ENCODE measurements at places on chromosomes 12 and 14. TPM values are rescaled to one million over a fixed set of nuclear protein-coding genes. Genes with fewer than 3 reads are reported as not detected.

GRCh38 chr12:11855983-11856374 lies 206.5 kb downstream of the ETV6 start:
- no peak for DNase-seq

The DLGAP5 gene
- not detected for total RNA-seq

The ERH gene
- total RNA-seq = 113 TPM

- no peak for DNase-seq
These were observed 425.5 kb downstream of the C12orf50 start for GRCh38 chr12:87603727-87604126.

DNA sequence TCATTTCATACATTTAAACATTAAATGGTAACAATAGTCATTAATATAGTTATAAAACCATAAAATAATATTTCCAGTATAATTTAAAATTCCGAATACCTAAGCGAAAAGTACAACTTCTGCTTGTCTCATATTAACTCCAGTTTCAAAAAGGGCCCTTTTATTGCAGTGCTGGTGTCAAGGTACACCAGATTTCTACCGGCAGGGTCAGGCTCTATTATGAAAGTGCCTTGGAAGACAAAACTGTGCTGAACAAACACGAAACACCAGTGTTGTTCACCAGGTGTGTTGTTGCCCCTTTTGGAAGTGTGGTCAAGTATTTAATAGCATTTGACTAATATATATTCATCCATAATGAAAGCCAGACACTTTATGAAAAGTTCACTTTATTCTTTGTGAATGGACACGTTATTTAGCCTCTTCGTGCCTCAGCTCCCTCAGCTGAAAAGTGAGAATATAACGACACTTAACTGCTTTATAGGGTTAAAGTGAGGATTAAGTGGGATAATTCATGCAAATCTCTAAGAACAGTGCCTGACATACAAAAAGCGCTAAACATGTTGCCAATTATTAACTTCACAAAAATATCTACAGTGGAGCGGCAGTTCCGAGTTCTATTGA lies 20.3 kb upstream of the GNS start:
- no peak for DNase-seq

- DNase-seq = no peak
These were observed 25.3 kb downstream of the RHOJ start for GRCh38 chr14:63229330-63230059.

DNA sequence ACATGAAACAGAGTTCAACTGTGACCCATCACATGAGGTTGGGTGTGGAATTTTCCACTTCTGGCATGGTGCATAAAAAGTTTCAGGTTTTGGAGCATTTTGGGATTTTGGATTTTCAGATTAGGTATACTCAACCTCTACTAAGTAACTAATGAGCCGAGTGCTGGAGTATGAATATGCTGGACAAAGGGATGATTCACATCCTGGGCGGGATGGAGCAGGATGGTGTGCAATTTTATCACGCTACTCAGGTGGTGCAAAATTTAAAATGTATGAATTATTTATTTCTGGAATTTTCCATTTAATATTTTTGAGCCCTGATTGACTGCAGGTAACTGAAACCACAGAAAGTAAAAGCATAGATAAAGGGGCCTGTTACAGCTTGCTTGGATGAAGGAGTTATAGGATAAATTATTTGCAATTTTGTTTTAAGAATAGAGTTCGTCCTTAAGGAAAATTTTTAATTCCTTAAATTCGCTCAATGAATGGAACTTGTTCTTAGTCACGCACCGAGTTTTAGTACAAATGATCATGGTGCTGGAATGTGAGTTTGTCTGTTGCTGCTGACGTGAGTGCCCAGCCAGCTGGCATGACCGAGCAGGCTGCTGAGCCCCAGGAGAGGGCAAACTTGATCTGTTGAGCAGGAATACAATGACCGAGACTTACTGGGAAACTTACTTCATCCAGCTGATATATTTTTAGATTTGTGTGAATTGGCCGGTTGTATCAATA lies 176.3 kb downstream of the ESR2 start:
- DNase-seq = no peak

The RFX4 gene
- not detected for total RNA-seq

The ANO2 gene
- total RNA-seq = 22.0 TPM

- DNase-seq = no peak
These were observed 156.0 kb downstream of the EPS8 start for GRCh38 chr12:15633201-15633600.

The APOF gene
- total RNA-seq = not detected

- DNase-seq = no peak
These were observed 10.4 kb downstream of the TMEM229B start for GRCh38 chr14:67477926-67478799.

The PTPN21 gene
- 35.5 TPM for total RNA-seq

- no peak for DNase-seq
These were observed 4.4 kb upstream of the ZBTB39 start for GRCh38 chr12:57010627-57011247.

DNA sequence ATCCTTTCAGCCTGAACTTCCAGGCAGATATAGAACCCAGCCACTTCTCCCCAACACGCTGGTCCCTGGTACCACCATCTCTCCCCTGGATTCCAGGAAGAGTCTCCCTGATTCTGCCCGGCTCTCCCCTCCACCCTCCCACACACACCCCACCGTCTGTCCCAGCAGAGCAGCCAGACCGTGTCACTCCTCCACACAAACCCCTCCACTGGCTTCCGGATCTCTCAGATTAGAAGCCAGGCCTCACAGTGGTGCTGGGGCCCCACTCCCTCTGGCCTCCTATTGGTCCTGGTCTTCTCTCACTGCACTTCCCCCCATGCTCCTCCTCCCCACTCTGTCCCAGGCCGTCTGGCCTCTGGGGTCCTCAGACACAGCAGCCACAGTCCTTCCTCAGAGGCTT lies 52.4 kb upstream of the CDKN3 start:
- DNase-seq = no peak

DNA sequence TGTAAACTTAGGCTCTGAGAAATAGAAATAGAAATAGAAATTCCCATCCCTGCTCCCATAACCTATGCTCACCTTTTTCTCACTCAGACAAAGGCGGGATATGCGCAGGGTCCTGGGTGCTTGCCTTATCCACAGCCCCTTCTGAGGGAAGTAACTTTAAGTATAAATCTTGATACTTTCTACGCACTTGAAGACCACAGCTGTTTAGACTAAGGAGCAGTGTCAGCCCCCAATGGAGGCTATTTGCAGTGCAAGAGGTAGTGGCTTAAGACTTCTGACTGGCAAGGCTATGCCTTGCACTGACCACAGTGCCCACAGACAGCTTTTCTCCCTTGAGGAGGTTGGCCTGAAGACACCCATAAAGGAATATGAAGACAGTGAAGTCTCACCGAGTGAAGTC lies 35.2 kb downstream of the ASCL1 start:
- DNase-seq = no peak

DNA sequence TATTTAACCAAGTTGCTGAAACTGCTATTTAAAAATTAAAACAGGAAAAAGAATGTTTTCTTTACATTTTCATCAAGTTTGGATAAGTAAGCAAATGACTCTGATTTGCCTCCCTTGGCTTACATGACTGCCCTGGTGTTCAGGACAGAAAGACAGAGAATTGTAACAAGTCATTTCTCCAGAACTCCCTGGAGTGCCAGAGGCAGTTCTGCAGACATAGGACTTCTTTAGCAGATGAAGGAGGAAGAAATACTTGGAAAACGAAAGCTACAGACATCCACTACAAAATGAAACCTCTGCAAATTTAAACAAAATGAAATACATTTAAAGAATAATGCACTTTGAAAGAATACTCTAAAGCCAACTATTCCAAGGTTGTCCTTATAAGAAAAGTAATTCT lies 253.9 kb downstream of the LRFN5 start:
- no peak for DNase-seq

- DNase-seq = no peak
These were observed 5.7 kb downstream of the PTHLH start for GRCh38 chr12:27966870-27967269.

DNA sequence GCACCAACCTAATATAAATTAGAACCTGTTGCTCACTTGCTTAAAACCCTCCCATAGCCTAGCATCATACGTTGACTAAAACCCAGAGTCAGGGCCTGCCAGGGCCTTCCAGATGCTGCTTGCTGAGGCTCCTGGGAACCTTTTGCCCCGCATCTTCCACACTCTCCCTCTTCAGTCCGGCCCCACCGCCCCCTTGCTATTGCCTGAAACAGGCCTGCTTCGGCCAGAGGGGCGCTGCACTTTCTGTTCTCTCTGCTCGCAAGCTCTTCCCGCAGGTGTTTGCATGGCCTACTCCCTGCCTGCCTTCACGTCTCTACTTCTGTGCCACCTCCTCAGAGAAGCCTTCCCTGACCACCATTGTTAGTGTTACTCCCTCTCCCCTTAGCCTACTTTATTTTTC lies 13.7 kb upstream of the TCTN2 start:
- no peak for DNase-seq

GRCh38 chr14:58637391-58638230 lies at the start of gene DACT1:
DACT1 (plus strand) TSS chr14:58637962; CDS start chr14:58638203, 241 bp downstream.
- peak; percentile 36 for DNase-seq

The TSFM gene
- total RNA-seq = 23.2 TPM

DNA sequence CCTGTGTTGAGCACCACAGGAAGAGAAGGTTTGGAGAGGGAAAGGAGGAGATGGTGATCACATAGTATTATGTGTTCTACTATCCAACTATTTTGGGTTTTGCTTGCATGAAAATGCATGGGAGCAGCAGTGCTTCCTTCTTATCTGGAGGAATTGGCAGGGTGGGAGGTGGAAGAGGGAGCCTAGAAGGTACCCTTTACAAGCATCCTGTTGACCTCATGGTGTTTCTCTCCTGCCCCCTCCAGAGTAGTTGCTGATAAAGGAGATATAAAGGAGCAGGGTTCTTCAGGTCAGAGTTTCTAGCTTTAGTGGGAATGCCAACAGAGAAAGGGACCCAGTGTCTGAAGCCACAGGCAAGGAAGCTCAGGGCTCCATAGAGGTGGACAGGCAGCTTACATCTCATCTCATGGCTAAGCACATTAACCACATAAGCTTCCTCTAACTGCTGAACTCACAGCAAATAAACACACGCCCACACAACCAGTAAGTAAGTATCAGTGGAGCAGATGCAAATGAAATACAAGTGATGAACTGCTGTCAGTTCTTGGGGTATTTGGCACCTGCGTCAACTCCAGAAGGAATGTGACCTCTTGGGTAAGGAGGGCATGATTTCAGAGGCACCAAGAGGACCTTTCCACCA lies 174.2 kb upstream of the SLC38A2 start:
- DNase-seq = no peak

GRCh38 chr12:103832048-103832997 lies 8.7 kb downstream of the NT5DC3 start:
- no peak for DNase-seq

Measured in tibial nerve (tissue), 4 donors.